ACHN (cell line): ENCODE measurements at places on chromosomes 13 and 19.

GRCh38 chr19:46254776-46255175 is 25.2 kb downstream of the IGFL1 start:
- no peak for DNase-seq

- DNase-seq: no peak
Measured at GRCh38 chr13:105448811-105449210, 1086.7 kb downstream of the EFNB2 start.

GRCh38 chr13:32472194-32472621 is 44.3 kb upstream of the N4BP2L1 start:
- DNase-seq: no peak

- DNase-seq: no peak
Measured at GRCh38 chr13:68345963-68346531, 1115.9 kb upstream of the PCDH9 start.

DNA sequence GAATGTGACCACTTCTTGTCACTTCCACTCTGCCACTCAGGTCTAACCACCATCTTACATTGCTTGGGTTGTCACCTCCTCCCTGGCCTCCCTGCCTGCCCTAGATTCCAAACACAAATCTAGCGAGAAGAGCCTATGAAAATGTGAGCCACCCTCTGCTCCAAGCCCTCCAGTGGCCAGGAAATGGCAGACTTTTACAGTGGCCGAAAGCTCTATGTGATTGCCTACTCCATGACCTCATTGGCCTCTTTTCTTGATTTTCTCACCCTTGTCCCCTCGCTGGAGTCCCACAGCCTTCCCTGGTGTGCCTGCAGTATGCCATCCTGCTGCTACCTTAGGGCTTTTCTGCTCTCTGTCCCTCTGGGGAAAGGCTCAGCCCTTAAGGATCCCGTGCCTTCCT is 84.2 kb downstream of the LRCH1 start:
- DNase-seq: no peak

GRCh38 chr19:8212212-8212611 is 3.0 kb downstream of the CERS4 start:
- no peak for DNase-seq

DNA sequence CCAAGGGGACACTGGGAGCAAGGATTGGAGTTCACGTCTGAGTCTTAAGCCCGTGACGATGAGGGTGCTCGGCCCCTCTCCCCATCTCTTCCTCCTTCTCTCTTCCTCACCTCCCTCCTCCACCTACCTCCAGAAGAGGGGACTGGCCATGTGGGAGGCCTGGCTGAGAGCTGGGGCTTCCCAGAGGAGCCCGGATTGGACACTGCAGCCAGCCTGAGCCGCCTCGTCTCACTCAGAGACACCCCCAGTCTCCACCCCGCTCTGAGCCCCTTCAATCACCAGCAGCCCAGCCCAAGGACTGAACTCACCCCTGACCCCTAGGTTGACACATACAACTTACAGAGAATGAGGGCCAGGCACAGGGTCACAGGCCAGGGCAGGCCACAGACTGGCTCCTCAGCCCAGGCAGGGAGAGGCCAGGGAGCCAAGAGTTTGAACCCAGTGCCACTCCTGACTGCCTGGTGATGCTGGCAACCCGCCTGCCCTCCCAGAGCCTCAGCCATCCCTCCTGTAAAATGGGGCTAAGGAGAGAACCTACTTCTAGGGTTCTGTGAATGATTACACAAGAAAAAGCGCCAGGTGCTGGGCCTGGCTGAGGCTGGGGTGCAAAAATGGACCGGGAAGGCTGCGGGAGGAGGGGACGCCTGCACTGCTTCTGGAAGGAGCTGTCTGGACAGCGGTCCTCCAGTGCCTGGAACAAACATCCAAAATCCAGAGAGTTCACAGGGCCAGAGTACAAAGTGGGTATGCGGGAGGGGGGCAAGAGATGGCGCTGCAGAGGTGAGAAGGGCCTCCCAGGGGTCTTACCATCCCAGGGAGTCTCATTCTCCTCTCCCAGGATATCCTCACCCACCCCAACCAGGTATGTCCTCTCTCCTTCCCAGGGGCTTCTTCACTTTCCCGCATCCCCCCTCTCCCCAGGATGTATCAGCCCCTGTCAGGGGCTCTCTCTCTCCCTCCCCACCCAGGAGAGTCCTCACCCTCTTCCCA is 1.1 kb downstream of the CD79A start:
- no peak for DNase-seq

DNA sequence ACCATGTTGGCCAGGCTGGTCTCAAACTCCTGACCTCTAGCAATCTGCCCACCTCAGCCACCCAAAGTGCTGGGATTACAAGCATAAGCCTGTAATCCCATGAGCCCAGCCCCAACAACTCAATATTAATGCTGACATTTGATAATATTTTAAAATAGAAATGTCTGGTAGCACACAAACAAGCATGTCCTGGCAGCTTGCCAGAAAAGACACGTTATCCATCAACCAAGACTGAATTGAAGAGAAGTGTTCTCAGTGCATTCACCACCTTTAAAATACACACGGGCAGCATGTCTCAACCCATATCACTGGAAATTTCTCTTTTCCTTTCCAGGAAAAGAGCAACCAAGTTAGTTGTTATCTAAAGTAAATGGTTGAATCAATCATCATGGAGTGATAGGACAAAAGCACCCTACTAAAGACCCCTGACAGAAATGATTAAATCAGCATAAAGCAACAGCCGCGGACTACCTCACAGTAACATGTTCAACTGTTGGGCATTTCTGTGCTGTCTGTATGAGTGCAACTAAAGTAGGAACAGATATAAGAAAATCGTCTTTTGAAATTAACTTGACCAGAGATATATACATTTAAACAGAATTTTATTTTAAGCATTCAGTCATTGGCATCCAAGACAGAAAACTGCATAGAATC is 25.0 kb downstream of the LHFPL6 start:
- no peak for DNase-seq

GRCh38 chr13:112078879-112079531 is 12.1 kb downstream of the SOX1 start:
- DNase-seq: no peak

DNA sequence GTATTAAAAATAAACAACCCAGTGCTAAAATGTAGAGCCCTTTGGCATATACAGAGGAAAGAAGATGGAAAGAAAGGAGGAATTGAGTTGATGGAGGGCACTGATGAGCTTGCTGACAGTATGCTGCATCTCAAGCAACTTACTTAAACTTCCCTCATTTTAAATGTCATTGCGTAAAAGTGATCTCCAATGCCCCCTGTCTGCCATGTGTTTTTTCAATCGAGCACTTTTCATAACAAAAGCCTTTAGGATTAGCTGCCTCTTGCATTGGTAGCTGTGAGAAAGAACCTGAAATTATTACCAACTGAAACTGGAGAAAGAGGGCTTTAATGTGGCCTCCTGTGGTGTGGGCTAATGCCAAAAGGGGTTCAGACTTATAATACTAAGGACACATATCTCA is 541.6 kb downstream of the SUCLA2 start:
- DNase-seq: peak; percentile 4

GRCh38 chr13:39406688-39407087 is 196.3 kb downstream of the LHFPL6 start:
- peak; percentile 6 for DNase-seq

DNA sequence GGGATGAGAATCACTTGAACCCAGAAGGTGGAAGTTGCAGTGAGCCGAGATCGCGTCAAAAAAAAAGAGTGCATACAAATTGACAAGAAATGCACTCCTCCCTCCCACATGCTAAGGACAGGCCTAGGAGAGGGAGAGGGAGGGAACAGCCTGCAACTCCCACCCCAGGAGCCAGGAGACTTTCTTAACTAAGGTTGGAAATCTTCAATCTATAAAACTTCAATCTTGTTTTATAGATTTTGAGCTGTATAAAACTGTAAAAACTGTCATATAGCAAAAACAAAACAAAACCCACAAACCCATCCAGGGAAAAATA is 1.3 kb upstream of the SYCN start:
- DNase-seq: no peak

DNA sequence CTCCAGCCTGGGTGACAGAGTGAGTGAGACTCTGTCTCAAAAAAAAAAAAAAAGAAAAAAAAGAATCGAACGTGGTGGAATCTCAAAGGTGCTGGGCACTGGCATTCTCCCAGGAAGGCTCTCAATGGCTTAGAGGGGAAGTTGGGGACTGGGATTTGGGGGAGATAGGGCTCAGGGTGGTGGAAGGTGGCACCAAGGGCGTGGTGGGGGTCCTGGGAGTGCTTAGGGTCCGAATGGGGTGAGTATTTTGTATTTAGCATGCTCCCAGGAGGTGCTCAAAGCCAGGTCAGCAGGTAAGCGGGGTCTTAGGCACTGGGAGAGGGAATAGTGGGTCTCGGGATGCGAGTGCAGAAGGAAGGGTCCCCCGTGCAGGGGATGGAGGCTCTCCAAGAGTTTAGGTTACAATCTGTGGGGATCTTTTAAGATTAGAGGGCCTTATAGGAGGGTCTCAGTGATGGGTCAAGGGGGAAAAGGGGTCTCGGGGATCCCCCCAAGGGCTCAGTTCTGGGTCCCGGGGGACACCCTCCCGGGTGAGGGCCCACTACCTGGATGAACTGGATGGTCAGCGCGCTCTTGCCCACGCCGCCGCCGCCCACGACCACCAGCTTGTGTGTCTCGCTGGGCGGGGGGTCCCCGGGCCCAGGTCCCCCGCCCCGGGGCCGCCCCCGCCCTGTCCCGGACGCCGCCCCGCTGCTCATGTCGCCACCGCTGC is 386 bp downstream of the RRAS start:
- DNase-seq: peak; percentile 20

DNA sequence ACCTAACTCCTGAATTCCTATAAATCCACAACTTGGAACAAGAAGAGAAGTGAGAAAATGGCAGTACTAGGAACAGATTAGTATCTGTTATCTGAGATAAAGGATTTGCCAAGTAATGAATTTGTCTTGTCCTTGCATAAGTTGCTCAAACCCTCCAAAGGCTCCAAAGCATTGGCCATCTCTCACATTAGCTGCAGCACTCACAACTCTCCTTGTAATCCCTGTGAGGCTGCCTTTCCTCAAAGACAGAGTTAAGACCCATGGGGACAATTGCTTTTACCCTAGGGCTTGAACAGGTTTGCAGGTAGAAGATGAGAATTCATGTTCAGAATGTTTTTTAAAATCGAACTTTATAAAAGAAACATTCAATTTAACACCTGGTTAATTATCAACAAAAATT is 1702.2 kb downstream of the EFNB2 start:
- no peak for DNase-seq

- no peak for DNase-seq
Measured at GRCh38 chr13:108188260-108188659, 27.1 kb downstream of the LIG4 start.

GRCh38 chr19:8302734-8303133 is 5.4 kb downstream of the CD320 start:
- DNase-seq: no peak

DNA sequence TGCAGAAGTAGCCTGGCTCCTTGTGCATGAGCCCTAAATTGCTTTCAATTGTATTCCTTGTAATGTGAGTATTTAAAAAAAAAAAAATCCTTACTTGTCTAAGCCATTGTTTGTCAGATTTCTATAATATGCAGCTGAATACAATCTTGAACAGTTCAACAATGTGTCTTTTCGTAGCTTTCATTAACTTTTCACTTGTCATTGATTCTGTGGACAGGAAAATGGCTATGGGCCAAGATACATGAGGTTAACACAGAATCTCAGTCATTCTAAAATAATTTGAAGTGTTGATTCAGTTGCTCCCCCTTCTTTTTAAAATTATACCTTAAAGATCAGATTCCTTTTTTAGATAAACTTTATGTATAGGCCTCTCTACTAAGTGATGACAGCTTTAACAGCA is 395.8 kb upstream of the KLF12 start:
- no peak for DNase-seq

GRCh38 chr13:40169476-40169875 is 497.0 kb downstream of the FOXO1 start:
- no peak for DNase-seq

- no peak for DNase-seq
Measured at GRCh38 chr13:33870046-33870668, 52.2 kb downstream of the RFC3 start.

- DNase-seq: peak; percentile 72
Measured at GRCh38 chr19:40529093-40529954, 47.3 kb upstream of the SHKBP1 start.

- DNase-seq: no peak
Measured at GRCh38 chr13:75803164-75803611, 167.1 kb downstream of the LMO7 start.

- DNase-seq: no peak
Measured at GRCh38 chr13:71912524-71912923, 45.5 kb upstream of the DACH1 start.

DNA sequence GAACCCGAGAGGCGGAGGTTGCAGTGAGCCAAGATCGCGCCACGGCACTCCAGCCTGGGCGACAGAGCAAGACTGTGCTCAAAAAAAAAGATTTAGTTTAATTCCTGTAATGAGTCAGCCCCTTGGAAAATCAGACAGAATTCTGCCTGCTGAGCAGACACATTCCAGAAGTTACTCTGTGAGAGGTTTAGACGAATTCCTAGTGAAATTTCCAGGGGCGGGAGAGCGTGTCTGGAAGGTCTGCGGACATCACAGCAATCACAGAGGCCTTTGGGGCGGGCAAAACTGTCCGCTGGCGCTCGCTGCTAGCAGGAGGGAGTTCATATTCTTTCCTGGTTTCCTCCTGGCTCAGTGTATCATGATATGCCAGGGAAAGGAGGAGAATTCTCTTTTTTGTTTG is 17.5 kb downstream of the MISP start:
- DNase-seq: peak; percentile 90

DNA sequence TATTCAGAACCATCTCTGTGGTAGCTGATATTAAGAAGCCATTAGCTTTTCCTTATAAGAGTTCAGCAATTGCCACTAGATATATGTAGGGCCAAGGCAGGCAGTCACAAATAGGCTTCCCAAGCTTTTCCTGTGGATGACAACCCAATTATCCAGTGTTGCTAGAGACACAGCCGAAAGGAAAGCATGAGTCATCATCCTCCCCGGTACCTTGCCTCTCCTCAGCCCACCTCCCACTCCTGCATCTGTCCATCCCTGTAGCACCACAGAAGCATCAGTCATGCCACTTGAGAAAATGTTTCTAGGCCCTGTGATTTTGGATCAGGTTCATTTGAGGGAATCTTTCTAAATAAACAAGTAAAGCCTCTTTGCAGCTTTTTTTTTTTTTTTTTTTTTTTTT is 204.3 kb downstream of the DNAJC15 start:
- no peak for DNase-seq

- no peak for DNase-seq
Measured at GRCh38 chr13:112696001-112696868, 6.4 kb downstream of the ATP11A start.

- no peak for DNase-seq
Measured at GRCh38 chr13:114303700-114304327, 10.5 kb upstream of the CHAMP1 start.

- DNase-seq: no peak
Measured at GRCh38 chr19:2653218-2653617, 49.3 kb downstream of the GNG7 start.
